ENCODE measurements at places on chromosomes 3 and 15.

GRCh38 chr15:91133511-91133910 is 33.5 kb downstream of the SV2B start:
- DNase-seq, result no peak

DNA sequence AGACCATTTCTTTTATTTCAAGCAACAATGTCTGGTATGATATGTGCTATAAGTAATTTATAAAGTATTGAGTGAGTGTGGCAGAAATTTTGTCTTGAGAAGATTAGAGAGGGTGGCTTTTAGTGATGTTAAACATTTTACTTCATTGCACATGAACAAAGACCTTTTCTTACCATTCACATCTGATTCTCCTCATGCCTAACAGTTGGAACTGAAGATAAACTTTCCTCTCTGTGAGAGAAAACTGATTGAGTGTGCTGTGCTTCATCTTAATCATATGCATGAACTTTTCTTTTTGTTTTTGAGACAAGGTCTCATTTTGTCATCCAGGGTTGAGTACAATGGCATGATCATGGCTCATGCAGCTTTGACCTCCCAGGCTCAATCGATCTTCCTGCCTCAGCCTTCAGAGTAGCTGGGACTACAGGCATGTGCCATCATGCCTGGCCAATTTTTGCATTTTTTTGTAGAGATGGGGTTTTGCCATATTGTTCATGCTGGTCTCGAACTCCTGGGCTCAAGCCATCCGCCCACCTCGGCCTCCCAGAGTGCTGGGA is 377.7 kb upstream of the GOLIM4 start:
- no peak for DNase-seq

GRCh38 chr3:52670621-52671521 is 14.8 kb downstream of the PBRM1 start:
- DNase-seq, result peak; percentile 90

GRCh38 chr3:23888617-23889228 is 28.1 kb downstream of the NKIRAS1 start:
- no peak for DNase-seq

All from HL-60 (cell line).